IMR-90 (cell line): ENCODE measurements at places on chromosomes 3 and 15. TPM values are rescaled to one million over a fixed set of nuclear protein-coding genes. Genes with fewer than 3 reads are reported as not detected.

CLDN1 gene
- total RNA-seq: 4.7 and 7.2 TPM in 2 replicates

GOLGA8A gene
- 4.7 and 5.3 TPM in 2 replicates for total RNA-seq

ADAMTS7 gene
- total RNA-seq: 0.83 and 1.4 TPM in 2 replicates

PLOD2 gene
- total RNA-seq: 117 and 225 TPM in 2 replicates

ALDH1A2 gene
- not detected in 2 replicates for total RNA-seq

ZNF774 gene
- total RNA-seq: 1.1 TPM in 2 replicates

DENND4A gene
- 17.7 and 18.6 TPM in 2 replicates for total RNA-seq

SUSD5 gene
- 2.9 and 3.9 TPM in 2 replicates for total RNA-seq

ANKRD34C gene
- total RNA-seq: not detected in 2 replicates

GRCh38 chr3:11382146-11382745, 110.0 kb downstream of the ATG7 start:
- DNase-seq: no peak

DNA sequence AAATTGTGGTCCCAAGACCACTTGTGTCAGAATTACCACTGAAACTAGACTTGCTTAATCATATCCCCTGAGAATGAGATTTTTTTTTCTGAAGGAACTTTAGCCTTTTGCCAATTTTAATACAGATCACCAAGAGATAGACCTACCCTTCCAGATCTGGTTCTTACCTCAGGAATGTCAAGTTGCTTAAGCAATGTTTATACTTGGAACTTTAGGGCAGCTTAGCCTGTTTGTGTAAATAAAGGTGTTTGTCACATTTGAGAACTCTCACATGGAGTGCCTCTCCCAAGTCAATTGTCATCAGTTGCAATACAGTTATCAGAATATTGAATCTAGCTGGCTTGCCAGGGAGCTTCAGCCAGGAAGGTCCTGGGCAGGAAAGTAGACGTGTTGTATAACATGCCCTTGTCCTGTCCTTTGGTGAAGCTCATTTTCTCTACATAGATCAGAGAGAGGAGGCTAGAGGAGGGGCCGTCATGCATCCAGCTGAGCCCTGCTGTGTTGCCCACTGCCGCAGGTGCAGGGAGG, 3.9 kb downstream of the GPD1L start:
- no peak for DNase-seq

DNA sequence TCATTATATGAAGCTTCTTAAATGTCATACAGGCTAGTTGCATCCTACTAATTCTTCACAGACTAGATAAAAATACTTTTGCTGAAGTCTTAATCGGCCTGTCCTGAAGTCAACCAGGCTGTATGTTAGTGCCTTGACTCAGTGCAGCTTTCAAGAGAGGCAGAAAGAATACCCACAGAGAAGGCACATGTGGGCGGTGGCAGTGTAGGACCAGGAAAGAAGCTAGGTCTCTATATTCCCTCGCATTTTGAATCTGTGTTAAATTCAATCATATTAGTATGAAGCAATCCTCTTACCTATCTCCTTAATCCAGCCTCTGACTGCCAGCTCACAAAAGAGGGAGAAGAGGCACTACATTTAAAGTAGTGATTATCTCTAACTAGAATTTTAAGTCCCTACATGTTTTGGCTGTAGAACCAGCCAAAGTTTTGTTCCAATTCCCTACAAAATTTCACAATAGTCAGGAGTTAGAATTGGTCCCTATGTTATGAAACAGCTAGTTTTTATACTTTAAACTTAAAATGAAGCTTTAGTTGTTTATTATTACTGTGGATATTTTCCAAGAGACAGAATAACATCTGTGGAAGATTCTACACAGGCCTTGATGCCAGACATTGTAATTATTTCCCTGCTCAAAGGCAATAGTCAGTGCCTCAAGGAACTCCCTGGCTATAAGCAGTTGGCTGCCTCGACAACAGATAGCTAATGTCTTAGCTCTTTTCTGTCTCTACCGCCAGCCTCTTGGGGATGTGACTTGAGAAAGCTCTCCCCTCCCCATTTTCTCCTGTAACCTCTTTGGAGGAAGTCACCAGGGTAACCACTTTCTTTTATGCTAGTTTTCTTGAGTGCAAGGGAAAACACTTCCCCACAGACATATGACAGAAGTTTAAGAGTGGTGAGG, 31.9 kb downstream of the CRTC3 start:
- peak; percentile 81 for DNase-seq

DNA sequence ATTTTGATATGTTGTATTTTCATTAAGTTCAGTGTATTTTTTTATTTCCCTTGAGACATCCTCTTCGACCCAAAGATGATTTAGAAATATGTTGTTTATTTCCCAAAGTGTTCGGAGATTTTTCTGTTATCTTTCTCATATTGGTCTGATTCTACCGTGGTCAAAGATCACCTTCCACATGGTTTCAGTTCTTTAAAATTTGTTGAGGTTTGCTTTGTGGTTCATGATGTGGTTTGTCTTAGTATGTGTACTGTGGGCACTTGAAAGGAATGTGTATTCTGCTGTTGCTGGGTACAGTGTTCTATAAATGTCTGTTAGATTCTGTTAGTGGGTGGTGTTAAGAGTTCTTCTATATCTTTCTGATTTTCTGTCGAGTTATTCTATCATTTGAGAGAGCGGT, 103.4 kb upstream of the FHIT start:
- DNase-seq: no peak

DNA sequence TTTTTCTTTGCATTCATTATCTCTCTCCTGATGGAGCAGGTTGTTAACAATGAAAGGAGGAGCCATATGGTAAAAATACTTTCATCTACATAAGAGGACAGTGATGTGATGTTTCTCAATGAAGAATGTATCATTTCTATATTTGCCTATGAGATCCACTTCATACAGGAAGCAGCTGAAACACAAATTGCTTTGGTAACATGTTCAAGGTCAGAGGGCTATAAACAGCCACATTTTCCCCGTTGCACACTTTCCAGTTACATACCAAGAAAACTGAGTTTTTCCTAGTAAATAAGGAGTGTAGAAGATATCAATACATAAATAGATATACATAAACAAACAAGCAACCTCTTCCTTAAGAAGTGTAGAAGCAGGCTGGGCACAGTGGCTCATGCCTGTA, 32.6 kb upstream of the GYG1 start:
- no peak for DNase-seq

DNA sequence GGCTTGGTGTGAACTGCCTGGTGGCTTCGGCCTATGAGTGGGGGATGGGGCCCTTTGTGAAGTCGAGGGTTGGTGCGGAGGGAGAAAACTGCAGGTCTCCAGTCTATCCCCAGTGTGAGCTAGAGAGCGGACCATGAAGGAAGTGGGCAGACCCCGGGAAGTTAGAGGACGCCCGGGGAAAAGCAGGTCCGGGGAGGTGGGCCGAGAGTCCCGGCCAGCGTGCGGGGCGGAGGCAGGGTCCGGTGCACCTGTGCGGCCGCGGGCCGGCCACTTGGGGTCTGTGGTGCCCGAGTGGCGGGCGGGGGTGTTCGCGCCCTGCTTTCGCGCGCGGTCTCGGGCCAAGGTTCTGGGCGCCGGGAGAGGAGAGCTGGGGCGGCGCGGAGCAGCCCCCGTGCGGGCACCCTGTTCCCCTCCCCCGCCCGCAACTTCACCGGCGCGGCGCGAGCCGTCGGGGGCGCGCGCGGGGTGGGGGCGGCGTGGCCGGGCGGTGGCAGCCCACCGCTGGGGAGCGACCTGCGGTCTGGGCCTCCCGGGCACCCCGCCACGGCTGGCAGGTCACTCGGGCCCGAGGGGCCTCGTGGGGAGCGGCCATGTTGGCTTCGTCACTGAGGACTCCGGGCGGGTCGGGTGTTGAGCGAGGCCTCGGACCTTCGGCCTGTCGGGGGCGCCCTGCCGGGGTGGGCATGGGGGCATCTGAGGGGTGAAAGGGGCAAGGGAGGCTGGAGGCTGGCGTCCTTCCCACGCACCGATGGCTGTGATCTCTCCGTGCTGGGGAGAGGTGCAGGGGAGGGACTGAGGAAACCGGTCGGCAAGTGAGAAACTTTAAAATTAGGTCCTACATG, 4.8 kb downstream of the UBE2E1 start:
- DNase-seq: no peak

DNA sequence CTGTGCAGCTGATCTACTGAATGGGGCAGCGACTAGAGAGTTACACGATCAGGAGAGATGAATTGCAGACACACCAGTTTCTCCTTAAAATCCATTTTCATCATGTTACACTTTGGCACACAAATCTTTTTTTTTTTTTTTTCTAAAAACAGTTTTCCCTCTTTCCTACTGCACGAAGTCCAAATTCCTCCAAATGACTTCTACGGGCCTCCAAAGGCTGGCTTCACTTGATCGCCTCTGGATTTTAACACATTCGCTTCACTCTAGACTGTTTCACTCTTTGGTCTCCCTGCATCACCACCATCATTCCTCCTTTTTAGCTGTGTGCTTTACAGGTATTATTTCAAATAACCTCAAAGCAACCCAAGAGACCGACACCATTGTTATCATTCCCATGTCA, 268.6 kb downstream of the RORA start:
- no peak for DNase-seq

DNA sequence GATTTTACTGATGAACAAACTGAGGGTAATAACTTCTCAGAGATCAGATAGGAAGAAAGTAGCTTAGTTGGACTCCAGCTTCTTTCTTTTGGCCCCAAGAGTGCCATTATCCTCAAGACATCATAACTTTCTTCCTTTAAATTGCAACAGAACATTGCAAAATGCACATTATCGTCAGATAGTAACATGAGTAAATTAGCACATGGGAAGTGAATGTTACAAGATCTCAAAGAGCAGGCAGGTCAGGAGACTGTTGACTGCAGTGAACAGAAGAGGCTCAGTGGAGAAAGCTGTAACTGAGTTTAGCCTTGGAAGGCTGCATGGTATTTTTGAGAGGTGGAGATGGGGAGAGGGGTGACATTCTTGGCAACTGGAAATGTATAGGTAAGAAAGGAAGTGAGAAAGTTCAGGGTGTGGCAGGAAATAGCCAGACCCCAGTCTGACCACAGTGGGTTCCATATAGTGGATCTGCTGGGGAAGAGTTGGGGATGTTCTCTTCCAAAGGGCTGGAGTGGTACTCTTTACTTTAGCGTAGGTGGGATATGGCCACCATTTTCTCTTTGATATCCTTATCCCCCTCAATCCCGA, 307.7 kb downstream of the RPLP1 start:
- peak; percentile 60 for DNase-seq

DNA sequence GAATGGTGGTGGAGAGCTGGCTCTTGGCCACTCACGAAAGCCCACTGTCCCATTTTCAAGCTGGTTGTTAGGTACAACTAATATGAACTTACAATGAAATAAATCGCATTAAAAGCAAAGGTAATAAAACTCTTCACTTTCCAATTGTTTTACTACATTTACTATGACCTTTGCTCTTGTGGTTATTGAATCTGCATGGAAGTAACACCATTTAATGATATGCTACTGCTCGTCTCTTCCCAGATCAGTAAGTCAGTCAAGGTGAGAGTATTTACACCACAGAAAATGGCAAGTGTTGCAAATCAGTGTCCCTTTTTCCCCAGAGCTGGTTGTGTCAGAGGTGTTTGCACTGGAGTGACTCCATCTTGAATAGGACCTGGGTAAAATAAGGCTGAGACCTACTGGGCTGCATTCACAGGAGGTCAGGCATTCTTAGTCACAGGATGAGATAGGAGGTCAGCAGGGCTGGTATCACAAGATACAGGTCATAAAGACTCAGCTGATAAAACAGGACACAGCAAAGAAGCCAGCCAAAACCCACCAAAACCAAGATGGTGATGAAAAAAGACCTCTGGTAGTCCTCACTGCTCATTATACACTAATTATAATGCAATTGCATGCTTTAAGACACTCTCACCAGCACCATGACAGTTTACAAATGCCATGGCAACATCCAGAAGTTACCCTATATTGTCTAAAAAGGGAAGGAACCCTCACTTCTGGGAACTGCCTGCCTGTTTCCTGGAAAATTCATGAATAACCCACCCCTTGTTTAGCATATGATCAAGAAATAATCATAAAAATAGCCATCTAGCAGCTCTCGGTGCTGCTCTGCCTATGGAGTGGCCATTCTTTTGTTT, 57.6 kb downstream of the FRMD4B start:
- DNase-seq: no peak

DNA sequence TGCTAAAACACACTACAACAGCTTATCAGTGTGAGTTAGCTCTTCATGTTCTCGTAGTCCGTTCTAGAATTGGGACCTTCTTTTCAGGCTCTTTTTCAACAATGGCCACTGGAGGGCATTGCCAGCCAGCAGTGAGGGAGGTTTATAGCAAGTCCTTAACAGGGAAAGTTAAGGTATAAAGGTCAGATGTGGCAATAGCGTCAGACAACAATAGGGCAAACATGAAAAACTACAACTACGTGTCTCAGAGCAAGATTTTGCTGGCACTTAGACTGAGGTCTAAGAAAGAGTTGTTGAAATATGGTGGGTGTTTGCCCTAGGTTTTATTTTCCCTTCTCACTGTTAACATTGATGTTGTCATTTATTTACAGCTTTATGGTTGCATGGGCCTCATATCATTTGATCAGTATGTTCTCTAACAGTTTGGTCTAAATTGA, 161.4 kb downstream of the GMNC start:
- DNase-seq: peak; percentile 44

- DNase-seq: peak; percentile 97
These were observed 48.0 kb upstream of the MEX3B start for GRCh38 chr15:82093774-82094211.

- peak; percentile 52 for DNase-seq
These were observed 37.2 kb downstream of the SLC6A6 start for GRCh38 chr3:14439501-14440167.

DNA sequence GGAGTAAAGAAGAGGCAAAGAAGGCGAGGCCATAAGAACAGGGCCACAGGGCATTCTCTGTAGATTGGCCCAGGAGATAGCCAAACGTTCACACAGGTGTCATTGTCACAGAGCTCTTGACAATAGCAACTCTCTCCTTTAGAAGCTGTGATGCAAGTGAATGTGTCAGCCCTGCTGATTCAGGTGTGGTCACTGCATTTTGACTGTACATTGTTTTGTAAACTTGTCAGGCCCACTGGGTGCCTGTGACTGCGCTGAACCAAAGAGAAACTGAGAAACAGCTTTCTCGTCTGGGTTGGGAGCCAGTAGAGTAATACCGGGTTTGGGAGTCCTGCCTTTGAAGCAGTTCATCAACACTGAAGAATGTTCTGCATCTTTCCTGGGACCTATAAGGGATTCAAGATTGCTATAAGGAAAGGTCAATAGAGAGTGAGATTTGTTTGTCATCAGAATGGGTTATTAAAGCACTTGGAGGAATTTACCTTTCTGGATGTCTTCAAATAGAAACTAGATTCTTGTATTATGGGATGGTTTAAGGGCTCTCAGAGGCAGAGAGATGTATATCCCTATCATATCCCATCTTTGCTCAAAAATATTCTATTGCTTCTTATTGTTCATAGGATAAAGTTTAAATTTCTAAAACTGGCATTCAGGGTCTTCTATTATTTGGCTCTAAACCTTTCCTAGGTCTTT, 45.4 kb downstream of the TMEM45A start:
- no peak for DNase-seq

- DNase-seq: no peak
These were observed 5.9 kb downstream of the SEMA7A start for GRCh38 chr15:74427607-74428441.

- DNase-seq: peak; percentile 3
These were observed 31.2 kb upstream of the TNIK start for GRCh38 chr3:171491361-171491760.

GRCh38 chr3:9194509-9195184, 54.8 kb downstream of the SRGAP3 start:
- no peak for DNase-seq

- DNase-seq: peak; percentile 5
These were observed 37.0 kb downstream of the SEMA6D start for GRCh38 chr15:47754312-47754711.

- DNase-seq: no peak
These were observed 490.2 kb upstream of the ADAMTS9 start for GRCh38 chr3:65177960-65178376.
